ENCODE measurements at places on chromosomes 5 and 9.

DNA sequence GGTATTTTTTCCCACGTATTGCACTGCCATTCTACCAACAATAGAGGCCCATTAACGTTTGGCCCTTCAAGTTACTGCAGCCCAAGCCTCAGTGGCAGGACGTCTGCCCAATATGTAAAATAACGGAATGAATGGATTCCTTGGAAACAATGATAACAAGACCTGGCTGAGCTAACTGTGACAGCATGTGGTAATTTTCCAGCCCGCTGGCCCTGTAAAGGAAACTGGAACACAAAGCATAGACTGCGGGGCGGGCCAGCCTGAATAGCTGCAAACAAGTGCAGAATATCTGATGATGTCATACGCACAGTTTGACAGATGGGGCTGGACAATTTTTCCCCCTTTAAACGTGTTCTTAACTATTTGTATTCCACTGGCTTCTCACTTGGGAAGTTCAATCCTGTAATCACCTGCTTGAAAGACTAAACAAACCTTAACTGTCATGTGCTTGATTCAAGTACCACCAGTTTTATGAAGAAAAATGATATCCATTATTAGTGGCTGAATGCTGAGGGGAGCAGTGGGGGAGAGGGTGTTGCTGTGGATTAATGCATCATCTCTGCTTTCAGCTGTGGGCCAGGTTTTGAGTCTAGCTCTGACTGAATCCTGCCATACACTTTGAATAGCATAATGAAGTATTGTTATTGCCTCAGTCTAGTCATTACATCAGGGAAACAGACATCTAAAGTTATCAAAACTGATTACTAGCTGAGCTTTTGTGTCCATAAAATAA, 323.9 kb downstream of the TMEM161B start:
- no peak for DNase-seq

DNA sequence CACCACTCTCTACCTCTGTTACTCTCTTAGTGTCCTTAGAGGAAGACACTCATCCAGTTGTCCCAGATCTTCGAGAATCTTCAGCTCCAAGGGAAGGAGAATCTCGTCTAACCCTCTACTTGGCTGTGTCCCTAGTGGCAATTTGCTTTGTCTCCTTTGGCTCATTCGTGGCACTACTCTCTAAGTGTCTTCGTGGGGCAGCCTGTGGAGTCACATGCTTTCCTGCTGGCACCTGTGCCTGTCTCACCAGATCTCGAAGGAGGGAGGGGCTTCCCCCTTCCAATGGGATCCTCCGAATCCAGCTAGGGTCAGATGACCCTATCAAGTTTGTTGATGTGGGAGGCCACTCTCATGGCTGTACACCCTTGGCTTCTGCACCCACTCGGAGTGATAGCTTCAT, 1.8 kb upstream of the PCDHGC5 start:
- no peak for DNase-seq

DNA sequence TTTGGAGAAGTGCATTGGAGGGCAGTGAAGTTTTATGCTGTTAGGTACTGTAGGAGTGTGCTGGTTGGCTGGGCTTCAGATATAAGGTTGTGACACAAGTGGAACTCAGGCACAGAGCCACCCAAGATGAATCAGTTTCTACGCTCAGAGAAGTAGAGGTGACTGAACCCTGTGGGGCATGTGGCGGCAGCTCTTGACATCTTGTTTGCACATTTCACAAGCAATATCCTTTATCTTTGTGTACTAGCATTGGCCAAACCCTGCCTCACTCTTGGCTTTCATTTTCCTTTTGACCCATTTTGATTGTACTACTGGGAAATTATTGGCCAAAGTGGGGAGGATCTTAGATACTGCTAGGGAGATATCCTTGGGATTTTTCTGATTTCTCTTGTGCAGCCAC, 110.0 kb downstream of the PSAT1 start:
- no peak for DNase-seq

GRCh38 chr5:10528056-10528816, 35.6 kb upstream of the ANKRD33B start:
- DNase-seq, result no peak

DNA sequence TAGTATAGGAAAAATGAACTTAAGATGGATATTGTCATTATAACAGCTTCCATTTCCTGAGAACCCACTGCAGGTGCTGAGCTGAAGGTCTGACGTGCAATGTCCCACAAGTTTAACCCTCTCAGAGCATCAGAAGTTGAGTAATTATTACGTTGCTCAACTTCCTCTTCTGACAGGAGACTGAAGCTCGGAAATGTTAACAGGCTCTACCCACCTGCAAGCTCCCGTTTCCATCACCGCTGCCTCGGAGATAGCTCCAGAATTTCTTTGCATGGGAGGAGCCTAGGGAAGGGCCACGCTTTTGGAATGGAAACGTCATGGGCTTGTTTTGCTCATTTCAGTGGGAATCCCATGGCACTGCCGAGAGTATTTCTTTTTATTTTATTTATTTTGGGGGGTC, 1.0 kb upstream of the NTMT1 start:
- DNase-seq, result peak; percentile 54

GRCh38 chr9:16410601-16411280, 459.7 kb downstream of the BNC2 start:
- DNase-seq, result no peak

DNA sequence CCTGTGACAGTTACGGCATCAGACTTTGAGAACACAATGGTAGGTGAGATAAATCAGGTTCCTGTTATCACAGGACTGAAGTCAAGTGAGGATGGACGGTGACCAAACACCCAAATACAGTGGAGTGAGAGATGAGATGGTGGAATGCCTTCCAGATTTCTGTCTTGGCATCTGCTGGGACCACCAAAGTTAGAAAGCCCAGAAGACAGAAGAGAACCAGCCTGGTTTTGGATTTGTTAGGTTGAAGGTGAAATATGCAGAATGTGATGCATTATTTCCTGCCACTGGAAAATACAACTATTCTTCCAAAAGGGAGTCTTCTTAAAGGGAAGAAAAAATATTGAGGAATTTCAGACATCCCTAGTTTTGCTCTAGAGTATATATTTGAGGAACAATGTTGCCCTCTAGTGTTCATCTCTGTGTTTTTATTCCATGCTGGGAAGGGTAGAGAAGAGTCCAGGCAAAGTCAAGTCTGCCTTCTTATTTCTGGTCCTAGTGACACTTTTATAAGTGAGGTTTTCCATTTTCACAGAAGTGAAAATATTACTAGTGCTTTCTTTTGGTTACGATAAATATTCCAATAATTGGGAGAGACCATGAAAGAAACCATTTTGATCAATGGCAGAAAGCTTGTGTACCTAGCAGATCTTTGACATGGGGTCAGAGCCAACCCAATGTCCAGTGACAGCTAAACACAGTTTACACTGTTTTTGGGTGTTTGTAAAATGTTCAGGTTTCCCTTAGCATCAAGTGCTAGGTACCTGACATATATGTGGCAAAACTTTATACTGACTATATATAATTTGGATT, 142.3 kb upstream of the ANKH start:
- DNase-seq, result no peak
